ENCODE measurements at places on chromosomes 16 and 17. TPM values are rescaled to one million over a fixed set of nuclear protein-coding genes. Genes with fewer than 3 reads are reported as not detected.
A peak's percentile ranks its signal among the peaks of the same experiment; 100 is the strongest.

The IL4R gene
- 34.5 TPM for total RNA-seq

The UMOD gene
- total RNA-seq: not detected

The PTGES3L gene
- total RNA-seq: 0.35 TPM

The TMEM92 gene
- total RNA-seq: 6.6 TPM

The TIMP2 gene
- 1,096 TPM for total RNA-seq

The KRT12 gene
- total RNA-seq: not detected

The SEZ6L2 gene
- 17.6 TPM for total RNA-seq

The ATAD5 gene
- total RNA-seq: 3.0 TPM

The EPX gene
- total RNA-seq: not detected

GRCh38 chr16:35745821-35746248 is 2286.4 kb downstream of the TP53TG3F start:
- no peaks in the 10 kb centered on the region for H3K27me3 ChIP-seq
- H3K27ac ChIP-seq: no peak overlapping the region
- DNase-seq: no peak
- no peaks in the 10 kb centered on the region for H3K36me3 ChIP-seq
- H3K4me1 ChIP-seq: no peaks in the 10 kb centered on the region

DNA sequence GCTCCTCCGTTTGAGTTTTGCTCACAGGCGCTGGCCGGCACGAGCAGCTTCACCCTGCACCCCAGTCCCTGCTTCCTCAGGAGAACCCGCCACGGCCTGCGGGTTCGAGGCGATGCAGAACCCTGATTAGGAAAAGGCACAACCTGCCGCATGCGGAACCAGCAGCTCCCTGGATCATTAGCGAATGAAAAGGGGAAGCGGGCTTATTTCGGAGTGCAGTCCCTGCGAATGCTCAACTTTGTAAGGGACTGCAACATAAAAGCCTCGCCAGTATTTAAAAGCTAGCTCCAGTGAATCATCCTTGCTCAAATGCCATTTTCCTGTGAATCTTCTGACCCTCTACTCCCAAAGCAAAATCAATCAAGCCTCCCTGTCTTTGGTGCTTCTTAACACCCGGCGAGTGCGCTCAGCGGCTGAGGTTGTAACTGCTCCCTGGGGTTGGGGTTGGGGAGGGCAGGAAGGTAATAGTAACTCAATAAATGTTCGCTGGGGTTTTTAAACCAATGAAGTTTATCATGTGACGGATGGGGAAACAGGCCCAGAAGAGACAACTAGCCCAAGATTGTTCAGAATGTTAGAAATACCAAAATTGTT is 678 bp upstream of the AKAP10 start:
- peaks cover 3% of the 10 kb centered on the region for H3K36me3 ChIP-seq
- no peak for DNase-seq
- peaks cover 26% of the 10 kb centered on the region for H3K4me1 ChIP-seq
- no peaks in the 10 kb centered on the region for H3K27me3 ChIP-seq
- H3K4me3 ChIP-seq: peak overlapping the region; percentile 92

DNA sequence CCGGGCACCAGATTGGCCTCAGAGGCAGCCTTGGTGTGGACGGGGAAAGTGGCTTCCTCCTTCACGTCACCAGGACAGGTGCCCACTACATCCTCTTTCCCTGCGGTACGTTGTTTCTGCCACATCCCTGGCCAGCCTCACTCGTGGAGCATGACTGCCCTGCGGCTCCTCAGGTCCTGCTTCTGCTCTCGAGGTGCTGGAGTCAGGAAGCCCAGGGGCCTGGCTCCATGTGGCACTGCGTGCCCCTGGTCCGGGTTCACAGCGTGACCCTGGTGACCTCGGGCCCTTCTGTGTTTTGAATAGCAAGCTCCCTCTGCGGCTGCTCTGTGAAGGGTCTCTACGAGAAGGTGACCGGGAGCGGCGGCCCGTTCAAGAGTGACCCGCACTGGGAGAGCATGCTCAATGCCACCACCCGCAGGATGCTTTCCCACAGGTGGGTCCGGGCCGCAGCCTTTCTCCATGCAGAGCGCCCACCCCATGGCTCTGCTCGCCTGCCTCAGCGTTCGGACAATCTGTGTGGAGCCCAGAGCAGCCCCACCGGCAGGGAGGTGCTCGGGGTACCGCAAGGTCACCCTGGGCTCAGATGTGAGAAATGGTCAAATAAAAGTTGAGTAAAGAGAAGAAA is 13.5 kb downstream of the RGS11 start:
- H3K36me3 ChIP-seq: peaks cover 20% of the 10 kb centered on the region
- peaks cover 2% of the 10 kb centered on the region for H3K4me1 ChIP-seq
- DNase-seq: peak; percentile 83
- no peak overlapping the region for H3K4me3 ChIP-seq
- no peak overlapping the region for H3K27ac ChIP-seq

DNA sequence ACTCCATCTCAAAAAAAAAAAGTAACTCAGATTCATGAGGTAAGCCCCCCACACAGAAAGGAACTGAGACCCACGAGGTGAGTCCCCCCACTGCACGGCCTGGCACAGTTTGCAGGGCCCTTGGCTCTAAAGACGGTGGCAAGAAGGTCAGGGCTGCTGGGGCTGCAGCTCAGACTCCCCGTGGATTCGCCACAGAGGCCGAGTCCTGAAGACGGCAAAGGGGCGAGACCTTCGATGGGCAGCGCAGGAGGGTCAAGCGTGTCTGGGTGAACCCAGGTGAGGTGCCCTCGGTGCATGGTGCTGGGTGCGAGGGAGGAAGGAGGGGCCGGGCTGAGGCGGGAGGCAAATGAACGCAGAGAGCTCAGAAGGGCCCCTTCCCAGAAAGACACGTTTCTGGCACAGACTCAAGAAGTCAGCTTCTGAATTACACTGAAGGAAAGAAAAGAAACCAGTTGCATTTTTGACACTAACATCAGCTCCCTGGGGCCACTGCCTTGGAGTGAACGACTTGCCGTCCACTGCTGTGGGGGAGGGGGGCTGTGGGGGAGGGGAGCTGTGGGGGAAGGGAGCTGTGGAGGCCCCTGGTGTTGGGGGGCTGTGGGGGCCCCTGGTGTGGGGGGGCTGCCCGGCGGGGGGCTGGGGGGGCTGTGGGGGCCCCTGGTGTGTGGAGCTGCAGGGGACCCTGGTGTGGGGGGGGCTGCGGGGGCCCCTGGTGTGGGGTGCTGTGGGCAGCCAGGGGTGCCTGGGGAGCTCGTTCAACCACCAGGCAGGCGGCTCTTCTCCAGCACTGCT is 69.8 kb upstream of the METRNL start:
- H3K36me3 ChIP-seq: peaks cover 6% of the 10 kb centered on the region
- H3K4me3 ChIP-seq: no peak overlapping the region
- H3K4me1 ChIP-seq: peaks cover 11% of the 10 kb centered on the region
- H3K27me3 ChIP-seq: no peaks in the 10 kb centered on the region

DNA sequence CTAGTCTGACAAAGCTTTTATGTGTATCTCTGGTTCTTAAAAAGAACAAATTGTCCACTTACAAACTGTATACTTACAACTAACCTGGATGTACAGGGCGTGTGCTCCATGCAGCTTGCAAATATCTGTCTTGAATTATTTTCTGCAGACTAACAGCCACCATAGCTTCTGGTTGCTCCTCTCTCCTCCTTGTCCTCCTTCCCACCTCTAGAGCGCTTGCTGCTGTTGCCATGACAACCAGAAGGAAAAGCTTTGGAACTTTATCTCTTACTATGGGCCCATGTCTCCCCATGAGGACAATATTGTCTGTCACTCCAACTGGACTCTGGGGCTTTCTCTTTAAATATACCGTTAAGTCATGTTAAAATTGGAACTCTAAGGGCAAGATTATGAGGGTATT is 71.5 kb upstream of the DHX40 start:
- H3K4me3 ChIP-seq: no peak overlapping the region
- peaks cover 19% of the 10 kb centered on the region for H3K4me1 ChIP-seq
- H3K36me3 ChIP-seq: no peaks in the 10 kb centered on the region
- H3K27ac ChIP-seq: no peak overlapping the region
- H3K27me3 ChIP-seq: peaks cover 23% of the 10 kb centered on the region

- no peaks in the 10 kb centered on the region for H3K27me3 ChIP-seq
- peaks cover 2% of the 10 kb centered on the region for H3K36me3 ChIP-seq
- DNase-seq: no peak
- H3K4me1 ChIP-seq: peaks cover 39% of the 10 kb centered on the region
- peak overlapping the region; percentile 36 for H3K4me3 ChIP-seq
Measured at GRCh38 chr17:16287563-16288027, 65.7 kb downstream of the CENPV start.

GRCh38 chr16:48013491-48013901 is 142.3 kb downstream of the ABCC12 start:
- H3K4me1 ChIP-seq: peaks cover 3% of the 10 kb centered on the region
- peak; percentile 56 for DNase-seq
- no peak overlapping the region for H3K27ac ChIP-seq
- H3K27me3 ChIP-seq: peaks cover 16% of the 10 kb centered on the region

GRCh38 chr16:17194190-17194780 is 276.5 kb downstream of the XYLT1 start:
- no peak overlapping the region for H3K27ac ChIP-seq
- H3K36me3 ChIP-seq: peaks cover 4% of the 10 kb centered on the region
- no peak overlapping the region for H3K4me3 ChIP-seq
- H3K27me3 ChIP-seq: no peaks in the 10 kb centered on the region
- no peak for DNase-seq
- H3K4me1 ChIP-seq: no peaks in the 10 kb centered on the region

GRCh38 chr16:57786632-57787518 is 15.4 kb downstream of the KIFC3 start:
- no peaks in the 10 kb centered on the region for H3K27me3 ChIP-seq
- no peak overlapping the region for H3K27ac ChIP-seq
- peaks cover 49% of the 10 kb centered on the region for H3K36me3 ChIP-seq
- no peak for DNase-seq
- H3K4me1 ChIP-seq: peaks cover 46% of the 10 kb centered on the region

- H3K4me3 ChIP-seq: no peak overlapping the region
- no peaks in the 10 kb centered on the region for H3K36me3 ChIP-seq
- H3K4me1 ChIP-seq: peaks cover 8% of the 10 kb centered on the region
- no peak for DNase-seq
- no peak overlapping the region for H3K27ac ChIP-seq
Measured at GRCh38 chr17:65514082-65514481, 47.4 kb downstream of the AXIN2 start.

DNA sequence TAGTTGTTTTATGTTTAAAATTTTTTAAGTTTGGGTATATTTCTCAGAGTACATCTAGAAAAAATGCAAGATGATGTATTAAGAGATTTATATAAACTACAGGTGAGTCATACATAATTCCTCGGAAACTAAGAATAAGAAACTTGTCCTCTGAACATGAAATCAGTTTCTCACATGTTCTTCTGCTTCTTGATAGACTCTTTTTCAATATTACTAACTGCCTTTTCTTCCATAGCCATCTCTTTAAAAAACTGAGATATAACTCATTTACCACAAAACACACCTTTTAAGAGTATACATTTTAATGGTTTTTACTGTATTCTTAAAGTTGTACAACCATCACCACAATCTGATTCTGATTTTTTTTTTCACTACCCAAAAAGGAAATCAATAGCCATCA is 238.4 kb upstream of the AXIN2 start:
- H3K4me3 ChIP-seq: no peak overlapping the region
- peaks cover 21% of the 10 kb centered on the region for H3K36me3 ChIP-seq
- H3K4me1 ChIP-seq: no peaks in the 10 kb centered on the region
- H3K27ac ChIP-seq: no peak overlapping the region
- no peaks in the 10 kb centered on the region for H3K27me3 ChIP-seq
- DNase-seq: no peak

DNA sequence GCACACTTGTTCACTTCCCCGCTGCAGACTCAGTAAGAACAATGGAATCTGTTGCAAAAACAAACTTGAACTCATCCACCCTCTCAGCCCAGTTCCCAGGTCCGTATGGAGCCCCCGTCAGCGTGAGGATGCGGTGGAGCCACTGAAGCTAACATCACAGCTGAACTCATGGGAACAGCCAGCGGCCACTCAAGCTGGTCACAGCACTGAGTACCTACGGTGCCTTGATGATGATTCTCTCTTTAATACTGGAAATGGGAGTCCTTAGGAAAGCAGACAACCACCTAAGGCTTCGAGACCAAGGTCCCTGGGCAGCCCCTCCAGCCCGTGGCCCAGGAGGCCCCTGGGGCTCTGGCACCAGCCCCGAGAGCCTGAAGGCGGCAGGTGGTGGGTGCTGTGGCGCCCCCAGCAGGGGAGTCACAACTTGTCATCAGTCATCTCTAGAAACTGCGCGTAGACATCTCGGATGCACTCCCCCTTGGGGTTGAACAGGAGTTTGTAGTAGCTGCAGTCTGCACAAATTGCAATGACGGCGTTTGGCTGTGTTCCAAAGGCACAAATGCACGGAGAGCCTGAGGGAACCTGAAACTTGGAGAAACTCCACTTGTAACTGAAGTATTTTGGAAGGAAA is 31.0 kb upstream of the RHOT1 start:
- no peaks in the 10 kb centered on the region for H3K36me3 ChIP-seq
- H3K4me1 ChIP-seq: peaks cover 14% of the 10 kb centered on the region
- no peak overlapping the region for H3K27ac ChIP-seq
- DNase-seq: peak; percentile 87
- H3K27me3 ChIP-seq: no peaks in the 10 kb centered on the region
- no peak overlapping the region for H3K4me3 ChIP-seq

- H3K27ac ChIP-seq: no peak overlapping the region
- peaks cover 17% of the 10 kb centered on the region for H3K4me1 ChIP-seq
- H3K4me3 ChIP-seq: peak overlapping the region; percentile 23
- no peak for DNase-seq
- peaks cover 83% of the 10 kb centered on the region for H3K27me3 ChIP-seq
- no peaks in the 10 kb centered on the region for H3K36me3 ChIP-seq
Measured at GRCh38 chr17:38571833-38572668, 33.7 kb downstream of the SRCIN1 start.

- DNase-seq: no peak
- H3K27me3 ChIP-seq: no peaks in the 10 kb centered on the region
- no peaks in the 10 kb centered on the region for H3K36me3 ChIP-seq
- no peak overlapping the region for H3K4me3 ChIP-seq
Measured at GRCh38 chr16:82793528-82794245, 166.9 kb downstream of the CDH13 start.

DNA sequence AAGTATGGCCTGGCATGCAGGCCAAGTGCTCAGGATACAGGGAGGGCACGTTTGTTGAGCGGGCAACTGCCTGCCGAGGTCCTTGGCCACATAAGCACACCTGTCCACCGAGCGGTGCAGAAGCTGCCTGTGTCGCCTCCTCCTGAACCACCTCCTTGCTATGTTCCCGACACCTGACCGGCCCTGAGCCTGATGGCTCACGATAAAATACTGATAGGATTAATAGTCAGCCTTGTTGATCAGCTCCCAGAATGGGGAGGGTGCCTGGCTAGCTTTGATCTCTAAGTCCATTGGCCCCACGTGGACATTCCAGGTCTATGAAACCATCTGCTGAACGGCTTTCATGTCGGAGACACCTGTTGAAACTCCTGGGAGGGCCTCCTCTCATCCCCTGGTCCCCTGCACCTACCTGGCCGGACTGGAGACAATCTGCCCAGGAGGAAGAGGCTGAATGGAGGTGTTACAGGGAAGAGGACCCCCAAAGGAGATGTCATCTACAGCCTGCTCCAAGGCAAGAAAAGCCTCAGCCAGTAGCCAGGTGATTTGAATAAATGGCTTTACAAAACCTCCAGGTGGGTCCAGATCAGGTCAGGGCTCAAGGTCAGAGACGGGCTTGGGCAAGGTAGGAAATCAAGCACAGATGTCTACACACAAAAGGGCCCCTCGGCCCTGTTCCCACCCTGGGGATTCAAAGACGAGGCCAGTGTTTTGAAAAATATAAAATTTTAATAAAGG is 33.4 kb downstream of the AXIN2 start:
- H3K4me1 ChIP-seq: peaks cover 27% of the 10 kb centered on the region
- DNase-seq: no peak
- no peak overlapping the region for H3K27ac ChIP-seq

GRCh38 chr16:65994291-65994690 is 372.2 kb upstream of the CDH5 start:
- H3K27ac ChIP-seq: no peak overlapping the region
- H3K36me3 ChIP-seq: no peaks in the 10 kb centered on the region
- peaks cover 5% of the 10 kb centered on the region for H3K27me3 ChIP-seq
- H3K4me1 ChIP-seq: peaks cover 37% of the 10 kb centered on the region
- no peak for DNase-seq
- H3K4me3 ChIP-seq: no peak overlapping the region

All from osteocyte (in vitro differentiated cells).